ENCODE measurements at places on chromosomes 5 and 9.

- DNase-seq: no peak
Measured at GRCh38 chr5:129631961-129632360, 115.9 kb upstream of the MINAR2 start.

- no peak for DNase-seq
Measured at GRCh38 chr5:32279223-32279622, 33.5 kb downstream of the MTMR12 start.

- DNase-seq: no peak
Measured at GRCh38 chr5:69261034-69261433, 26.3 kb downstream of the CDK7 start.

GRCh38 chr5:36741128-36741527 lies 134.7 kb downstream of the SLC1A3 start:
- DNase-seq: no peak

- no peak for DNase-seq
Measured at GRCh38 chr5:78964889-78965288, 20.2 kb downstream of the ARSB start.

DNA sequence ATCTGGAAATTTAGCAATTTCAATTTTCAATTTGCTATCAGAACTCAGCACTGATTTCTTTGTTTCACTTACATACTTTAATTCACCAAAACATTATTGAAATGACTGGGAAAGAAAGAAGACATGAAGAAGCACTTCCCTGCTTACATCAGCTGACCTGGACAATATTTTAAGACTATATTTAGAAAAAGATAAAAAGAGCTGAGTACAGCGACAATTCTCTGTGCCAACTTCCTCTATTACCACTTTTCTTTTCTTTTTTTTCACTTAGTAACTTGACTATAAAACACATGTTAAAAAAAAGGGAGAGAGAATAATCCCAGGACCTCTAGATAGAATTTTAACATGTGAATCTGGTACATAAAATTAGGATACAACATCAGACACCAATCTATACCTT lies 35.6 kb downstream of the MEF2C start:
- no peak for DNase-seq
